Uterus (tissue), 4 donors: ENCODE measurements at places on chromosomes 2 and 18. TPM values are rescaled to one million over a fixed set of nuclear protein-coding genes. Genes with fewer than 3 reads are reported as not detected.
A peak's percentile ranks its signal among the peaks of the same experiment; 100 is the strongest.

DNA sequence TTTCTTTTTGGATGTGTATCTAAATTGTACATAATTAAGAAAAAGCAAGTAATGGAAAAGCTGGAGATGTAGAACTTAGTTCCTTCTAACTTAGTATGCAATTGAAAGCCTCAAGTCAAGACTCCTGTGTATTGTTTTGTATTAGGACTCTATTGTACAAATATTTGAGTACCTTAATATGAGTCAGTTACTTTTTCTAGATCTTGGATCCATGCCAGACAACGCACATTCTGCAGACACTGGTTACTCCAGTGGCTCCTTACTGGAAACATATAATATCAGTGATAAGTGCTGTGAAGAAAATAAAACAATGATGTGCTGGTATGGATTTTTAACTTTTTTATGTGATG, 1.5 kb downstream of the SLC39A10 start:
- no peaks in the 10 kb centered on the region for H3K36me3 ChIP-seq
- H3K4me1 ChIP-seq = no peaks in the 10 kb centered on the region
- peak overlapping the region; percentile 86 for H3K4me3 ChIP-seq

- no peak overlapping the region for H3K4me3 ChIP-seq
- H3K27me3 ChIP-seq = no peaks in the 10 kb centered on the region
- H3K27ac ChIP-seq = peak overlapping the region; percentile 26
- peaks cover 3% of the 10 kb centered on the region for H3K4me1 ChIP-seq
- DNase-seq = no peak
Measured at GRCh38 chr2:237283131-237283928, 130.6 kb downstream of the COL6A3 start.

- H3K27ac ChIP-seq = no peak overlapping the region
- no peak for DNase-seq
- no peaks in the 10 kb centered on the region for H3K27me3 ChIP-seq
- no peaks in the 10 kb centered on the region for H3K4me1 ChIP-seq
- no peaks in the 10 kb centered on the region for H3K36me3 ChIP-seq
Measured at GRCh38 chr2:150917961-150918713, 343.5 kb downstream of the RBM43 start.

DNA sequence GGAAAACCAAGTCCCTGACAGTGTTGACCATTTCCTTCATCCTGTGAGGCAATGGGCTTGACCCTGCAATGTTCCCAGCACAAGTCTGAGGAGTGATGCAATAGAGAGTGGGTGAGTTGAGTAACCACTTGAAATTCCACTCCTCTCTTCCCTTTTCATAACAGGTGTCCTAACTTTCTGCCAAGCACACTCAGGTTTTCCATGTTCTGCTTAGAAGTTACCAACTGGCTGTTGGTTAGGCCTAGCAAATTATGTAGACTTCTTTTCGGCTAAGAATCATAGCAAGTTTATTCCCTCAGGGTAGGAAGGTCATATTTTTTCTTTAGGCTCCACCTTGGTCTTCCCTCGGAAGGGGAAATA, 11.5 kb downstream of the GNLY start:
- H3K4me3 ChIP-seq = no peak overlapping the region
- DNase-seq = peak; percentile 76
- no peaks in the 10 kb centered on the region for H3K36me3 ChIP-seq
- H3K27me3 ChIP-seq = no peaks in the 10 kb centered on the region
- H3K27ac ChIP-seq = peak overlapping the region; percentile 68
- H3K4me1 ChIP-seq = no peaks in the 10 kb centered on the region

DNA sequence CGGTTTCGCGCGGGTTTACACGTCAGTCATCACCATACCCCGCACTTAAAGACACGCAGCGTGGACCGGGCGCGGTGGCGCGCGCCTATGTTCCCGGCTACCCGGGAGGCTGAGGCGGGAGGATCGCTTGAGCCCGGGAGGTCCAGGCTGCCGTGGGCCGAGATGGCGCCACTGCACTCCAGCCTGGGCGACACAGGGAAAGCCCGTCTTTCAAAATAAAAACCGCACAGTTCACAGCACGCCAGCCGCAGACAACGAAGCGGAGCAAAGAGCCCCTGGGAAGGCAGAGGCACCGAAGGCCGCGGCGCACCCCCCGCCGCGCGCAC, 328 bp downstream of the DTYMK start:
- peak overlapping the region; percentile 48 for H3K4me3 ChIP-seq
- H3K27ac ChIP-seq = peak overlapping the region; percentile 88
- DNase-seq = peak; percentile 29
- no peaks in the 10 kb centered on the region for H3K36me3 ChIP-seq
- H3K4me1 ChIP-seq = no peaks in the 10 kb centered on the region

DNA sequence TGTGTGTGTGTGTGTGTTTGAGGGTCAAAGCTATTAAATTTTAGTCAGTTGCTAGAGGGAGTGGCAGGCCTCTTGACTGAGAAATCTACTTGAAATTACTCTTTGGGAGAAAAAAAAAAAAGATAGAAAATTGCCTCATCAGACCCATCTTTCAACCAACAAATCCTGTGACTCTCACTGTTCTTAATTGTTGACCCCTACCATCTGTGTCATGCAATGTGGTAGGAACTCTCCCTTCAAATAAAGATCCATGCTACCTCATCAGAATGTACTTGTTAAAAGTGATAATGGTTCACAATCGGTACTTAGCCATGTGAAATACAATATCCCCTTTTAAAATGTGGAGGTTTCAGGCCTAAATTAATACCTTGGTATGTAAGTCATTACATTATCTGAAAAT, 670.8 kb upstream of the FANCL start:
- H3K27me3 ChIP-seq = no peaks in the 10 kb centered on the region
- DNase-seq = no peak
- peaks cover 3% of the 10 kb centered on the region for H3K4me1 ChIP-seq
- no peaks in the 10 kb centered on the region for H3K36me3 ChIP-seq

DNA sequence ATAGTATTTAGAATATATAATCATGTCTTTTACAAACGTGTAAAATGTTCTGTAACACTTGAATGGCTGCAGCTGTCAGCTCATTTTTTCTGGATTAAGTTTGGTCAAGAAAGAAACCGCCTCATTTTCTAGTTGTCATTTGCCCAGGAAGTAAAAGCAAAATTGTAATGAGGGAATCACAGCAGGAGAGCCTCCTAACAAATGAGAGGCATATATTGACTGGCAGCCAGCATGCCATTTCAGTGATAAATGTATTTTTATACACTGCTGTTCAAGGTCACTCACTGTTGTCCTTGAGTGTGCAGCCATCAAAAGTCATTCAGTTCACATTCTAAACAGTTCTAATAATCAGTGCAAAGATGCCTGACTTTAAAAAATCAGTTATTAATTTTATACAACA, 144.3 kb upstream of the BOD1L2 start:
- no peak for DNase-seq
- no peak overlapping the region for H3K27ac ChIP-seq
- H3K4me3 ChIP-seq = no peak overlapping the region
- H3K4me1 ChIP-seq = no peaks in the 10 kb centered on the region
- H3K27me3 ChIP-seq = no peaks in the 10 kb centered on the region

DNA sequence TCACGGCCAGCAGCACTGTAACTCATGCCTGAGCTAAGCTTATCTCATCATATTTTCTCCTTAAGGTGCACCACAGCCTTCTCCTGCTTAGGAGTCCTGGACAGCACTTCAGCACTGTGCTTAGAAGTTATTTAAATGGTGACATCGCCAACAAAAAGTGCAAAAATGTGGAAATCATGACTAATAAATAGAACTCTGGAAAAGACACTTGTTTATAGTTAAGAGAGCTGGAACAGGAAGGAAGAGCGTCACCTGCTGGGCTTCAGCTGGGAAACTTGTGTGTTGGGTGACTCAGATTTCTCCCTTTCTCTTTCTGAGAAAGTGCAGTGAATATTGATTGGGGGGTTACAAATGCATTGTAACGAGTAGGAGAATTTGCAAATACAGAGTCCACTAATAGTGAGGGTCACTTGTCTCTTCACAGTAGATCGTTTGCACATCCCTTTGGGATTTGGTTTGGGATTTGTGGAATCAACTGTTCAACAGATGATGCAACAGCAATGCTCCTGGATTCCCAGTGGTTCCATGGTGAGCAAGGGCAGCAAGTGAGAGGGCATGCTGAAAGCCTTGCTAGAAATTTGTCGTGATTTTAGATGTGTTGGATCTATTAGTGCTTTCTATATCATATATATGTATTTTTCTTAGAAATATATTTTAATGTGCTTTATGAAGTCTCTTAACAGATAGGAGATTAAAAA, 84.2 kb downstream of the DOK6 start:
- no peak for DNase-seq
- H3K27me3 ChIP-seq = no peaks in the 10 kb centered on the region
- H3K4me3 ChIP-seq = no peak overlapping the region

DNA sequence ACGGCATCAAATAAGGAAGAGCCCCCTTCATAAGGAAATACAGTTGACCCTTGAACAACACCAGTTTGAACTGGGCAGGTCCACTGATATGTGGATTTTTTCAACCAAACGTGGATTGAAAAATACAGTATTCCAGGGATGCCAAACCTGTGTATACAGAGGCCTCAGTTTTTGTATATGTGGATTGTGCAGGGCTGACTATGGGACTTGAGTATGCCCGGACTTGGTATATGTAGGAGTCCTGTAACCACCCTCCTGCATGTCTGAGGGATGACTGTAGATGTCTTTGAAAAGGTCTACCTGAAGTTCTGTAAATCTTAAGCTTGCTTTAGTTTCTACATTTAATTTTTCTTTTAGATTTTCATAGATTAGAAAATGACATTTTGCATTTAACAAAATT, 50.0 kb downstream of the EML4 start:
- no peaks in the 10 kb centered on the region for H3K4me1 ChIP-seq
- no peaks in the 10 kb centered on the region for H3K36me3 ChIP-seq
- no peak overlapping the region for H3K27ac ChIP-seq
- DNase-seq = no peak
- no peak overlapping the region for H3K4me3 ChIP-seq

DNA sequence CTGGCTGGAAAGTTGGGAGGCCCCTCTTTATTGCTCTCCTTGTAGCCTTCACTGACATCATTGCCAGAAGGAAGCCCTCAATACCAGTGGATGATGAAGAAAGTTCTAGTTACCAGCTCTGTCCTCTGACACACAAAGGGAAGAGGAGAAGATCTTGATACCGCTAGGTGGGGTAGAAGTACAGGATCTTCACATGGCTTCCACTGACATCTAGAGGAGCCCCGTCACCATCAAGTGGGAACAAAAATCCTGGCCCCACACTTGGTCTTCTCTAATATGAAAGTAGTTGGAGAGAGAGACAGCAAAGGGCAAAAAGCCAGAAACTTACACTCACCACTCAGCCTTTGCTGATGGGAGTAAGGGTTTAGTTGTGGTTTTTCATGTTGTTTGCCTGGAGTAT, 12.4 kb downstream of the XIRP2 start:
- no peak overlapping the region for H3K27ac ChIP-seq
- H3K36me3 ChIP-seq = no peaks in the 10 kb centered on the region
- H3K4me1 ChIP-seq = no peaks in the 10 kb centered on the region
- no peak for DNase-seq

- DNase-seq = no peak
- H3K4me1 ChIP-seq = no peaks in the 10 kb centered on the region
- peak overlapping the region; percentile 90 for H3K27ac ChIP-seq
- H3K36me3 ChIP-seq = no peaks in the 10 kb centered on the region
Measured at GRCh38 chr2:32947076-32947483, 327 bp downstream of the LTBP1 start.

DNA sequence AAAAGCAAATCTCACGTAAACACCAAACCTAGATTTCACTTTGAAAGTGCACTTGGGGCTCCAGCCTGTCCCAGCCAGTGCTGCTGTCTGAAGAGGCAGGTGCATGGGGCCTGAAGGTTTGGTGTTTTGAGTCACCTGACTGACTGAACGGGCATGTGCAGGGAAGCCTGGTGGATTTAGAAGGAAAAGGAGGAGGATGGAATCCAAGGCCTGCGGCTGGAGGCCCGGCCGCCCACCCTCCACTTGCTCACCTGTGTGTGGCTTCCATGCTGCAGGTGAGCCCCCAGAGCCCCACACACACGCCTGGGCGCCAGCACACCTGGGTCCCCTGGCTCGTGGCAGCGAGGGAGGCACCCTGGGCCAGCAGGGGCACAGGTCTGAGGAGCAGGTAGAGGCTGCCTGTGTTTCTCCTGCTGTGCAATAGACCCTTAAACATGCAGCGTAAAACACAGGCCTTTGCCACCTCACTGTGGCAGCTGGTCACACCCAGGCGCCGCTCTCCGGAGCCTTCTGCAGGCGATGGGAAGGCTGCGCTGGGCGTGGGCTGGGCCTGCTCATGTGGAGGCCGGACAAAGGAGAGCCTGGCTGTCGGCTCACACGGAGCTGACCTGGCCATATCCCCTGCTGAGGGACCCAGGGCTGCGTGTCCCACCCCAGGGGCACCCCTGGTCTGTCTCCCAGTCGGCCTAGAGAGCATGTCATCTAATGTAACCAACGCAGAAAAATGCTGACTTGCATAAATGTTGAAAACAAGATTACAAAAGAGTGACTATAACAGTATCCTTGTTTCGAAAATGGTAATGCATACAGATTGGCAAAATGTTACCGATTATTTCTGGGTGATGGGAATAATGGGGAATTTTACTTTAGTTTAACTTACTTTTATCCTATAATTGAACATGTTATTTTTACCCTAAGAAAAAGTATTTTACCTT, 71.3 kb downstream of the TMEM18 start:
- no peaks in the 10 kb centered on the region for H3K27me3 ChIP-seq
- no peaks in the 10 kb centered on the region for H3K4me1 ChIP-seq
- H3K27ac ChIP-seq = no peak overlapping the region
- no peaks in the 10 kb centered on the region for H3K36me3 ChIP-seq
- DNase-seq = no peak
- no peak overlapping the region for H3K4me3 ChIP-seq

DNA sequence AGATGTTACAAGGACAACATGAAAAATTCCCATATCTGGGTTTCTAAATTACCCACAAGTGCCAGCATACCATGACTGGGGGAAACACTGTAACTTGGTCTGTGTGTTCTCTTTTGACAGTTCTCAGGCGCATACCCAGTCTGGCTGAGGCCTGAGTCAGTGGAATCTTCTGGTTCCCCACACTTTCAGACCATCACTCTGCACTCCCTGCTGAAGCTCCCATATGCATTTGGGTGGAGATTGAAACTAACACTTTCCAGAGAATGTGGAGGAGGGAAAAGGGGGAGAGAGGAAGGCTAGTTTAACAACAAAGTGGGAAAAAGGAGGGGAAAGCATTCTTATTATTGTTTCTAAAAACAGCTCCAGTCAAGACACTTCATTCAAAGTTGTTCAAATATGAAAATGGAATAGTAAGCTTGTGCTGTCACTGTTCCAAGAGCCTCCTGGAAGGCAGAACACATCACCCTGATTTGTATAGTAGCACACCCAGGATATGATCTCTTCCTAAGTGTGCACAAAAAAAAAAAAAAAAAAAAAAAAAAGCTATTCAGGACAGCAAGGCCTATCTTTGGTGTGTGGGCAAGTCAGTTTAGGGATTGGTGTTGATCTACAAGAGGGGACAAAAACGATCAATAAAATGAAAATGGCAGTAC, 48.1 kb upstream of the CTIF start:
- peak; percentile 24 for DNase-seq
- H3K27ac ChIP-seq = peak overlapping the region; percentile 34
- no peaks in the 10 kb centered on the region for H3K36me3 ChIP-seq
- H3K27me3 ChIP-seq = no peaks in the 10 kb centered on the region
- H3K4me3 ChIP-seq = no peak overlapping the region

The B4GALT6 gene
- 1.5 TPM for total RNA-seq

The ABCG5 gene
- total RNA-seq = not detected

The UGT1A10 gene
- total RNA-seq = not detected

The ANKRD30BL gene
- 1.2 TPM for total RNA-seq
